ENCODE measurements at places on chromosomes 7 and 10. TPM values are rescaled to one million over a fixed set of nuclear protein-coding genes. Genes with fewer than 3 reads are reported as not detected.
A peak's percentile ranks its signal among the peaks of the same experiment; 100 is the strongest.

GRCh38 chr7:144812379-144813283 is 23.2 kb downstream of the TPK1 start:
- peak; percentile 59 for DNase-seq

GRCh38 chr10:120217736-120218135 is 239.3 kb upstream of the PLPP4 start:
- no peak for DNase-seq

DNA sequence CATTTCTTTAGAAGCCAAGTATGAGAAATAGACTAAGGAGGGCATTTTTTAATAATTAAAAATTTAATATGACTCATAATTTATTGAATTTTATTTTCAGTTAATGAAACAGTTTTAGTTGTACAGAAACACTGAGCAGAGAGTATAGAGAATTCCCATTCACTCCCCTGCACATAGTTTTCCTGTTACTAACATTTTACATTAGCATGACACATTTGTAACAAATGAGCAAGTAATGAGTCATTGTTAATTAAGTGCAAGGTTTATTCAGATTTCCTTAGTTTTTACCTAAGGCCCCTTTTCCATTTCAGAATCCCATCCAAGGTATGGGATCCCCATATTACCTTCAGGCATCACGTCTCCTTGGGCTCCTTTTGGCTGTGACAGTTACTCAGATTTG is 271.5 kb upstream of the FZD8 start:
- no peak for DNase-seq

Gene FFAR4
- not detected for total RNA-seq

Gene INPP5F
- total RNA-seq = 13.6 TPM

DNA sequence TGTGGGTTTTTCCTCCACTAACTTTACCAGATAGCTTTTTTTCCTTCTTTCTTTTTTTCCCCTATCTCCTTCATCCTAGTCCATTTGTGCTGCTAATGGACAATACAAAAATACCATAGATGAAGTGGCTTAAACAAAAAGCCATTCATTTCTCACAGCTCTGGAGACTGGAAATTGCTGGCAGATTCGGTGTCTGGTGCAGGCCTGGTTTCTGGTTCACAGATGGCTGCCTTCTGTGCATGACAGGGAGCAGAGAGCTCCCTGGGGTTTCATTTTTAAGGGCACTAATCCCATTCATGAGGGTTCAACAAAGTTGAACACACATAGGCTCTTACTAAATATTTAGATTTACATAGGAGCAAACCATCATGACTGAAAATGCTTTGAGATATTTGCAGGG is 467.4 kb downstream of the TYW1 start:
- no peak for DNase-seq

Gene C10orf105
- 0.76 TPM for total RNA-seq

- no peak for DNase-seq
Observed at GRCh38 chr10:88291289-88292184, 291.6 kb downstream of the RNLS start.

Gene CRHR2
- 0.07 TPM for total RNA-seq

Gene PRTFDC1
- 0.41 TPM for total RNA-seq

Gene EVX1
- not detected for total RNA-seq

DNA sequence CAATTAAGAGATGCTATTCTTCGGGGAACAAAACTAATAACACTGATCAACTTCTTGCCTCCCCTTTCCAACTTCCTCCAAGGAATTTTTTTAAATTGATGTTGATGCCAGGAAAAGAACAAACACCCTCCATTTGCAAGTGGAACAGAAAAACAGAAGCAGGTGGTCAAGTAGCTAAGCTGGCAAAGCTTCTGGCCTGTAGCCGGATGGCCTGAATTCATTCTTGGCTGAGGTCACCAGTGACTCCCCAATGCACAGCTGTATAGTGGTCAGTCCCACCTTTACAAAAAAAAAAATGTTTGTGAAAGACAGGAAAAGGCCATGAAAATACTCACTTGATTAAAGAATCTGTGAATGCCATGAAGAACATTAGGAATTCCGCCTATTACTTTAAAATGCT is 39.1 kb downstream of the DOCK4 start:
- DNase-seq = no peak

GRCh38 chr7:101956130-101956529 is 138.7 kb downstream of the CUX1 start:
- no peak for DNase-seq

Gene OR2A1
- total RNA-seq = not detected

- DNase-seq = no peak
Observed at GRCh38 chr7:157702311-157703023, 365.7 kb downstream of the DNAJB6 start.

- no peak for DNase-seq
Observed at GRCh38 chr10:52343439-52343838, 29.4 kb downstream of the DKK1 start.

GRCh38 chr7:7897509-7897908 is 71.1 kb upstream of the GLCCI1 start:
- no peak for DNase-seq

DNA sequence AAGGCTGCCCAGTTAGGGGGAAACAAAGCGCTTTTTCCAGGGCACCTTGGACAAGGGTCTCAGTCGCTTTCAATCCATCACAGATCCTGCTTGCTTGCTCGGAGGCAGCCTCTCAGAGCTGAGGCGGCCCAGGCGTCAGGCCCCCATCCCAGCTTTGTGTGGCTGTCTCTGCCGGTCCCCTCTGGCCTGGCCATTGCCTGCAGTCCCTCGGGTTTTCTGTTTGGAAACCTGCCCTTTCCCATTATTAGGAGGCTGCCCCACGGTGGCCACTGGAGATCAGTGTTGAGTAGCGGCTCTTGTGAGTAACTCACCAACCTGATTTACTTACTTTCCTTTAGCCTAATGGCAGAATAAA is 216.1 kb downstream of the GLRX3 start:
- DNase-seq = no peak

DNA sequence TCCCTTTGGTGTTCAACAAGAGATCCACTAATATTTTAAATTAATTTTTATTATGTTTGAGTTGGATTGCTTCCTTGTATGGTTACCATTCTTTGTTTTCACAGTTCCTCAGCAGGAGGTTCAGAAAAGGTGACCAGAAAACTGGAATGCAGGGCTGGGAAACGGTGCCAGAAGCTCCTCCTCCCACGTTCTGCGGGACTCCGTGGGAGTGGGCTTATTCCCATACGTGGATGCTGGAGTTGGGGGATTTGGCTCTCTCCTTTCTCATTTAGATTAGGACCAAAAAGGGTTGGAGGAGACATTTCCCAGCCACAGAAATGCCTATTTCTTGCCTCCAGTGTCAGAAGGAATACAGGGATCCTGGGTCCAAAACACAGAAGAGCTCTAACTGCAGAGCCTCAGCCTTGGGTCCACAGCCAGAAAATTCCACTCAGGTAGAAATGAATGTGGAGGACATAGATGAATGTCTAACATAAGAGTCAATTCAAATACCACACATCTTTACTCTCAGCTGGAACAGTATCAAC is 56.0 kb downstream of the SORBS1 start:
- no peak for DNase-seq

Gene CABCOCO1
- total RNA-seq = not detected

DNA sequence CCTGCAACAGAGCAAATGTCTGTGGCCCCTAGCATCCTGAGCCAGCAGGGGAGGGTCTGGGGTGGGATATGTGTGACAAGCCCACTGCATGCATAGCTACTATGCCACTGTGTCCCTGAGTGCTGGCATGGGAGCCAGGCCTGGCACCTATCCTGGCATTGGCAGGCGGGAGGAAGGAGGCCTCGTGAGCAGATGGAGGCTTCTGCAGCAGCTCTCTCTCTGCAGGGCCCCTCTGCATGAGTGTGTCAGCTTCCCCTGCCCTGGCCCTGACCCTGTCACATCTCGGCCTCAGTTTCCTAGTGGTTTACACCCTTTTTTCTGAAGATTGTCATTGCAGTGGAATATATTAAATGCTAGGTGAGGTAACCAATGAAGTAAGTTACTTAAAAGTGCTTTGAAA is 13.1 kb upstream of the IMPDH1 start:
- DNase-seq = no peak

Gene LEP
- total RNA-seq = not detected

DNA sequence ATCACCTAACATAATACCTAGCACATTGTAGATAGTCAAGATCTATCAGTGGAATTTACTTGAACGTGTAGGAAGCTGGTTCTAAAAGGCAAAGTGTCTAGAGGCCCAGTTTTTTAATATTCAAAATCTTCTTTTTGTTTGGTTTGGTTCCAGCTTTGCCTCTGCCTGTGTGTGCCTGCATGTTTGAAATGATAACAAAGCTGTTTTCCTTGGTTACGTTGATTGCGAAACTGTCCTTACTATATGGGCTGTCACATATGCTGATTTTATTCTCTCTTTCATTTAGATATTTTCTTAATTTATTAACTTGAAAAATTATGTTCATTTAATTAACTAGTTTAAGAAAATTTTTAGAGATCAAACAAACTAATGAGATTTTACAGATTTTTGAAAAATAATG is 237.3 kb downstream of the SEMA3A start:
- no peak for DNase-seq

GRCh38 chr7:139182363-139182762 is 48.7 kb upstream of the UBN2 start:
- no peak for DNase-seq

GRCh38 chr7:2927592-2927991 is 83.5 kb upstream of the GNA12 start:
- DNase-seq = no peak

GRCh38 chr7:148912758-148913541 is 28.9 kb upstream of the EZH2 start:
- peak; percentile 74 for DNase-seq

GRCh38 chr7:85079434-85079833 is 107.4 kb downstream of the SEMA3D start:
- no peak for DNase-seq

DNA sequence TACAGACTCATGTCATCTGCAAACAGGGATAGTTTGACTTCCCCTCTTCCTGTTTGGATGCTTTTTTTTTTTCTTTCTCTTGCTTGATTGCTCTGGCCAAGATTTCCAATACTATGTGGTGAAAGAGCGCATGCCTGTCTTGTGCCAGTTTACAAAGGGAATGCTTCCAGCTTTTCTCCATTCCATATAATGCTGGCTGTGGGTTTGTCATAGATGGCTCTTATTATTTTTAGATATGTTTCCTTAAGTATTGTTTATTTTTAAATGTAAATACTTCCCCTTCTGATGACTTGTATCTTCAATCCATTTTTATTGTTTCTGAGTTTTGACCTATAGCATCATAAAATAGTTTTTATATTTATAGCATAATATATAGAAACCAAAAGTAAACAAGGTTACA is 17.9 kb downstream of the FAM237B start:
- no peak for DNase-seq

GRCh38 chr7:28551331-28551730 is 139.0 kb downstream of the CREB5 start:
- DNase-seq = no peak

Gene HELLS
- 135 TPM for total RNA-seq

DNA sequence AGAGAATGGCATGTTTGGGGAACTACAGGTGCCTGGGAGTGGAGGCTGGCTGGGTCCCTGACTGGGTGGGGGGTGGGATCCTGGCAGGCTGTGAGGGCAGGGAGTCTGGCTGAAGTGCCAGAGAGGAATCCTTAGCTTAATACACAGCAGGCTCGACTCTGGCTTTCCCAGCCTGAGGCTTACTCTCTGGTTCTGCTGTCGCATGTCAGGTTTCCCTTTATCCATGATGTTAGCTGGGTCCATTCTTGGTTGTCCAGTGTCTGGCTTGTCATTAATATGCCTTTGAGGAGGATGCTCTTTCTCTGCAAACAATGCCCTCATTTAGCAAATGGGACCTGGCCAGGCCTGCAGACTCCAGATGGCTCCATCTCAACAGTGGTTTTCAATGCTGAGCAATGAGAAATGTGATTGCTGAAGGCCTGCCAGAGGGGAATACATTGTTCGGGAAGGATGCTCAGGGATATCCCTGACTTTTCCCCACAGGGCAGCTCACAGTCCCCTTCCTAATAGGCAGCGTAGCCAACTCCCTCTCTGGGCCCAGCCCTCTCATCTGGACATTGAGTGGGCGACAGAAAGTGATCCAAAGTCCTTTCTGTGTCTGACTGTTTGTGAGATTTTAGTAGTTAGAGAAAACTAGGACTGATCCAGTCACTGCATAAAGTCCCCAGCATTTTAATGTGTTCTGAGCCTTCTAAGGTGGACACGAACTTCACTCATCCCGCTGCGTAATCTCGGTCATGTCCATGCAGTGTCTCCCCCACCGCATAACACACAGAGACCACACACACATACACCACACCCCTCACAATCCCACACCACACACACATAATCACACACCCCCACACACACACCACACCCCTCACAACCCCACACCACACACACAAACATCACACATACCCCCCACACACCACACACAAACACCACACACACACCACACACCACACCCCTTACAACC is 124.9 kb downstream of the ANLN start:
- DNase-seq = no peak

Gene AVPI1
- total RNA-seq = 1.7 TPM

DNA sequence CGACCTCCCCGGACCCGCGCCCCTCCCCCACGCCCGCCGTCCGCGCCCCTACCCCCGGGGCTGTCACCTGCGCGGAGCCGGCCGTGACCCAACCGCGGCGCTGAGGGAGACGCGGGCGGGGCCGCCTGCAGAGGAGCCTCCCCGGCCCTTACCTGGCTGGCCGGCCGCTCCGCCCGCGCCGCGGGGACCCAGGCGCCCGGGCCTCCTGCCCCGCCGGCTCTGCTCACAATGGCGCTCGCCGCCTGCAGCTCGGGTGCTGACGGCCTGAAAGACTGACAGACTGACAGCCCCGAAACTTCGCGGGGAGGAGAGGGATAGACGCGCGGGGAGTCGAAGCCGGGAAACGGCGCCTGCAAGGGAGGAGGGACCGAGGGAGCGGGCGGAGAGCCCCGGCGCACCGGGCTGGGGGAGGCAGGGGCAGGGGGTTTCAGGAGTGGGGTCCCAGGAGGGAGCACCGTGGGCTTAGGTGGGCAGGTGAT is 393 bp downstream of the ZNF467 start:
- peak; percentile 34 for DNase-seq

- DNase-seq = no peak
Observed at GRCh38 chr10:112217386-112218035, 33.9 kb upstream of the GPAM start.

Gene RET
- total RNA-seq = 0.07 TPM

DNA sequence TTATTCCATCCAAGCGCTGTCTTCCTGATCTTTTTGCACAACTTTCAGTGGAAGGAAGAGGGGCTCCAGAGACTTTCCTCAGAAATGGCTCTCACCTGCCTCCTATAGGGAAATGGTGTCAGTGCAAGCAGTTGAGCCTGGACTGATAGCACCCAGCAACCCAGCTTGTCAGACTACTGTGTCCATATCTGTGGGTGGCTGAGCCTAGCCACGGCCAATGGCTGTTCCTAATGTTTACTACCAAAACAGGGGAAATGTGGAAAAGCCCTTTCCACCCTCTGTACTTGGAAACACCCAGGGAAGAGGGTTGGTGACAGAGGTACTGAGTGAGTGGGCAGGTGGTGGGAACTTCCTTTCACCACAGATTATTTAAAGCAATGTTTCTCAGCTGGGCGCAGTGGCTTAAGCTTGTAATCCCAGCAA is 4.3 kb upstream of the YKT6 start:
- peak; percentile 46 for DNase-seq
